ENCODE measurements at places on chromosomes 2 and 18. TPM values are rescaled to one million over a fixed set of nuclear protein-coding genes. Genes with fewer than 3 reads are reported as not detected.

- DNase-seq = no peak
These were observed 856.1 kb upstream of the ID2 start for GRCh38 chr2:7825591-7826312.

GRCh38 chr2:198054299-198054698, 249.9 kb downstream of the PLCL1 start:
- no peak for DNase-seq

- DNase-seq = no peak
These were observed 517.2 kb downstream of the PLCL1 start for GRCh38 chr2:198321522-198322088.

DNA sequence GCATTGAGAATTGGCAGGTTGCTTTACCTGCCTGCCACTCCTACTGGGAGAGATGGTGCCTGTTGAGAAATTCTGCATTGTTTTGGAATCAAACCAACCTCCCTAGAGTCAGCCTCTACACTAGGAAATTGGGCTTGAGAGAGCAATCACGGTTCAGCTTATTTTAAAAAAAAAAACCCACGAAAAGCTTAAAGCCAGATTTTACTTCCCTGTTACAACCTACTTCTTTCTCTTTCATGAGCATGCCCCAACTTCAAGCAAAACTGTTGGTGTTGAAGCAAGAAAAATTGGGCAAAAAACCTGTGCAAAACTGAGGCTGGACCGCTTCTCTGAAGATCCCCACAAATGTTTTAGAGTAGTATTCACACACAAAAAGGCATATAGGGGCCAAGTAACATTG, 134.6 kb upstream of the ZEB2 start:
- DNase-seq = no peak

GRCh38 chr2:150581717-150582472, 94.4 kb upstream of the RND3 start:
- DNase-seq = no peak

PAX3 gene
- polyA plus RNA-seq = 0.44 TPM

GRCh38 chr2:137383391-137383790, 580.9 kb upstream of the HNMT start:
- no peak for DNase-seq

GRCh38 chr2:169005080-169005598, 26.0 kb downstream of the ABCB11 start:
- no peak for DNase-seq

SYT4 gene
- polyA plus RNA-seq = not detected

- DNase-seq = no peak
These were observed 61.0 kb upstream of the DTNA start for GRCh38 chr18:34649080-34649479.

GRCh38 chr2:160411167-160411566, 82.4 kb downstream of the RBMS1 start:
- no peak for DNase-seq

DNA sequence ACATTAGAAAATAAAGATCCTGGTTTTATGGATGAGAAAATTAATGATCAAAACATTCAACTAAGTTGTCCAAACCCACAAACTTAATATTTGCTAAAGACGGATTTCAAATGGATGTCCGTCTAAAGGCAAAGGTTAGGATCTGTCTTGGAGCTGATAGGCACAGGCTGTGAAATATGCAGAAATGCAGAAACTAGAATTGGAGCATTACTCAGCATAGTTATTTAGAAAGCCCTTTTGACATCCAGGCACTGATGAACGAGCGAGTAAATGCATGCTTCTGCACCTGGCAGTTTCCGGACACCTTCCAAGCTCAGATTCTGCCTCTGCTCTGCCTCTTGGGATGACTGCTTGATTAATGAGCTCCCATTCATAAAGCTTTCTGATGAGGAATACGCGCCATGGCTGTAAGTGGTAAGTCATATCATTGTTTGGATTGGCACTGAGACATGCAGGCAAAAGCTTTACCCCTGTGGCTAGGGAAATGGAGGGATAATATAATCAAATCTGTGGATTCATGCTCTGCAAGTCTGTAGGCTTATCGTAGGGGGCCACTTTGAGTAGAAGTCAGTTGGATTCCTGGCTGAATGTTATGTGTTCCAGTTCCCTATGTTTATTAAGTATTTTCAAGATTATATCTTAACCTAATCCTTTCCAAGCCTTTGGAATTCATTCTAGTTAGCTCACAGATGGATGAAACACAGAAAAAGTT, 2176.3 kb upstream of the CELF4 start:
- no peak for DNase-seq

- DNase-seq = no peak
These were observed 42.0 kb downstream of the MYO7B start for GRCh38 chr2:127577503-127577902.

DNA sequence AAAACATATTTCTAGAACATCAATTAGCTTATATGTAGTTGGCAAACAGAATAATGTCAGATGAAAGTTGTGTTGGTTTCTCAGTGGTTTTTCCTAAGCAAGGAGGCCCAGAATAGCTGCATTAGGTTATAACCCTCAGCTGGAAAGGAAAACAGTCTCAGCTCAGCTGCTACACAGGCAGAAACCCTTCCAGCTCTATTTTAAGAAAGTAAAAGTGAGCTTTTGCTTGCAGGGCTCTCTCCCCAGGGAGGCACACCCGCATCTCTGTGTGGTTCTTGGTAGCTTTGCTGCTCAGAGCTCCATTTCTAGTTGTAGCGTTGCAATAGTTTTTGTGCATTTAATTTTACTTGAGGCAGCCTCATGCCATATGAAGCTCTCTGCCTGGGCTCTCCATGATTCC, 54.6 kb downstream of the PIKFYVE start:
- DNase-seq = peak; percentile 48

Data from hindlimb muscle (tissue), 1 donor.